ENCODE measurements at places on chromosomes 6 and 20. TPM values are rescaled to one million over a fixed set of nuclear protein-coding genes. Genes with fewer than 3 reads are reported as not detected.

DNA sequence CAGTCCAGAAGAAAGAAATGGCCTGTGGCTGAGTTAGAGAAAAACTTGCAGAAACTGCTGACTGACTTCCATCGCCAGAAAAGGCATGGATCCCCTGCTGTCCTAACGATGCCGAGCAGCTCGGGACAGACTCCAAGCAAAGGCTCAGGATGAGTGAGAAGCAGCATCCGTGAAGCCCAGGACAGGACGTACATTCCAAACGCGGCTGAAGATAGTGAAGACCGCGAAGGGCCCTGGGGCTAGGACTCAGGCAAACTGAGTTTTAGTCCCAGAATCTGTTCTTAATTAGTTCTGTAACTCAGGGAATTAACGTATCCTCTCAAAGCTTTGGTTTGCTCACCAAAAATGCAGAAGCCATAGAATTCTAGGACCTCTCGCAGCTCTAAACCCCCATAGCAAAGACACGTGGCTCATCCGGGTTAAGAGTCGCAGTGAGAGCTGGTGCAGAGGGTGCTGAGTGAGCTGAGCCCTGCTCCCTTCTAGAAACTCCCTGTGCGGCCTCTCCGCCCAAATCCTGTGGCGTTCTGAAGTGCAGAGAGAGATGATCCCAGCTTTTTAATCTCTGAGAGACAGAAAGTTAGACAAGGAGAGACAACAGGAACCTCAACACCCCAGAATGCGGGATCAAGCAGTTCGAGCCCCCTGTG is 132.9 kb upstream of the THBS2 start:
- no peak for DNase-seq

DNA sequence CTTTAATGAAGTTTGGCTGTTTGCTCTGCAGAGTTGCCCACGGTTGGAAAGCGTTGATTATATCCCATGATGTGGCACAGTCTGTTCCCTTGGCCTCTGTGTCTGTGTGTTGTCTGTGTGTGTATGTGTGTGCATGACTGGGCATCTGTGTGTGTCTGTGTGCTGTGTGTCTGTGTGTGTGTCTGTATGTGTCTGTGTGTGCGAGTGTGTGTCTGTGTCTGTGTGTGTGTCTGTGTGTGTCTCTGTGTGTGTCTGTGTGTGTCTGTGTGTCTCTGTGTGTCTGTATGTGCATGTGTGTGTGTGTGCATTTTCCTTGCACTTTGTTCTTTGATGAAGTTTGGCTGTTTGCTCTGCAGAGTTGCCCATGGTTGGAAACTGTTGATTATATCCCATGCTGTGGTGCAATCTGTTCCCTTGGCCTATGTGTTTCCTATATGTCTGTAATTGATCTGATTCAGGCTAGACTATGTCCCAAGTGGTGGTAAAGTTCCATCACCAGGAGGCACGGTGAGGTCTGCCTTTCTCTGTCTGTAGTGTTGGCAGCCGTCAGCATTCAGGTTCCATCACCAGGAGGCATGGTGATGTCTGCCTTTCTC is 78.1 kb upstream of the RIN2 start:
- no peak for DNase-seq

DNA sequence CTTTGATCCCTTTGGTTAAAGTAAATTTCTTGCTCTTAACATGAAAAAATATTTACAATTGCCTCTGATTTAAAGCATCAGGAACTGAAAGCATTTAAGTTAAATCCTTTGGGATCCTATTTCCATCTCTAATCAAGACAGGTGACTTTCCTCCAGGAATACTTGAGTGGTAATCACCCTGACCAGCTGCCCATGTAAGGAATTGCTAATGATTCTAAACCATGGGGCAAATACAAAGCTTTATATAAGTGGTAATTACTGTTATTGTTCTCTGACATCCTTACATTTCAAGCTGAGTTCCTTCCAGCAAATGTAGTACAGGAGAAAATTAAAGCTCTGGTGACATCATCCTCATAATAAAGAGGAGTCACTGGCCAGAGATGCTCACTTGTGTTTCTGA is 100.6 kb downstream of the CRYBG1 start:
- no peak for DNase-seq

DNA sequence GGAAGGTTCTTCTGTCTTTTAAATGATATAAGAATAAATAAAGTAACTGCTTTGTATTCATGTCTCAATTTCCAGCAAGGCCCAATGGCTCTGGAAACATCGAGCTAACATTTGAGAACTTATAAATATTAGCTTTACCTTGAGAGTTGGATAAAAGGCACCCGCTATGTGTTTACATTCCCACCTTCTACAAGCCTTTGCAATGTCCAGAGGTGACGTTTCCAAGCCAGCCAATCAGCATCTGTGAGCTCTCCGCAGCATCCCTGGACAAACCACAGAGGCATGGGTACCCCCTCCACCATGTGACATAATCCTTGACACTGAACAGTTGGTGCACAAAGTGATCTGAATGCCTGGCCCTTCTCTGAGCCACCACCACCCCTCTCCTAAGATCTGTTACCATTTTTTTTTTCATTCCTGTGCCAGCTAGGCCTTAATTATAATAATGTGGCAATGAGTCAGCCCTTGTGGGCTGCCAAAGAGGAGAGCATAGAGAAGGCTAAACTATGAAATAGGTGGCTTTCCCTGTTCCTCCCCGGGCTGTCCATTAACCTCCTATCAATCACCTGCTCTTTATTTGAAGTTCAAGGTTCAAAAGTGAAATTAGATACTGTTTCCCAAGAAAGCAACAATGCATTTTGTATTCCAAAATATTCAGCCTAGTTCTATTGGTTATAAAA is 4.1 kb downstream of the CBLN4 start:
- no peak for DNase-seq

DNA sequence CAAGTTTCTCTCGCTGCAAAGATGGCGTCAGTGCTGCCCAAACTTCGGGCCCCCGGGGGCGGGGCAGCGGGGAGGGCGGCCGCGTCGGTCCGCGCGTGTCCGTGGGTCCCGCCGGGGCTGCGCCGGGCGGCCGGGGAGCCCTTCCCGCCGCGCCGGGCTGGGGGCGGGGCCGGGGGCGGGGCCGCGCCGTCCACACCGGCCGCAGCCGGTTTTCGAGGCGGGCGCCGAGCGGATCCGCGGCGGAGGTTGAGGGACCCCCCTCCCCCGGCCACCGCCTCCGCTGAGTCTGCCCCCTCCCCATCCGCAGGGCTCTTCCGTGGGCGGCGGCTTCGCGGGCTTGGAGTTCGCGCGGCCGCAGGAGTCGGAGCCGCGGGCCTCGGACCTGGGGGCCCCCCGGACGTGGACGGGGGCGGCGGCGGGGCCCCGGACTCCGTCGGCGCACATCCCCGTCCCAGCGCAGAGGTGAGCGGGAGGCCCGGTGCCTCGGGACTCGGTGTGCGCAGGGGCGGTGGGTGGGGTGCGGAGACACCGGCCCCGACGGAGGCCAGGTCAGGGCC is 572 bp downstream of the SLC2A4RG start:
- DNase-seq: no peak

GRCh38 chr20:34553366-34553867 is 5.1 kb upstream of the MAP1LC3A start:
- no peak for DNase-seq

GRCh38 chr6:20366082-20366830 is 35.4 kb upstream of the E2F3 start:
- DNase-seq: no peak

NT5E gene
- total RNA-seq: 46.2 TPM

All from Caki2 (cell line).